Prostate gland (tissue), 2 donors: ENCODE measurements at places on chromosomes 4 and X. TPM values are rescaled to one million over a fixed set of nuclear protein-coding genes. Genes with fewer than 3 reads are reported as not detected.
A peak's percentile ranks its signal among the peaks of the same experiment; 100 is the strongest.

Gene ITIH6
- 1.0 TPM for total RNA-seq

Gene ARHGEF9
- total RNA-seq: 18.5 TPM

Gene C4orf46
- total RNA-seq: 8.1 TPM

Gene FDCSP
- not detected for total RNA-seq

Gene CT83
- 5.6 TPM for total RNA-seq

Gene RAB39B
- 3.6 TPM for total RNA-seq

Gene NSD2
- total RNA-seq: 18.0 TPM

Gene ARR3
- not detected for total RNA-seq

Gene HSFX4
- total RNA-seq: not detected

Gene NOX1
- total RNA-seq: 0.14 TPM

- no peak for DNase-seq
- H3K27ac ChIP-seq: no peak overlapping the region
- no peaks in the 10 kb centered on the region for H3K27me3 ChIP-seq
- no peaks in the 10 kb centered on the region for H3K4me1 ChIP-seq
- no peak overlapping the region for H3K4me3 ChIP-seq
Measured at GRCh38 chr4:32191961-32192360, 1471.8 kb downstream of the PCDH7 start.

DNA sequence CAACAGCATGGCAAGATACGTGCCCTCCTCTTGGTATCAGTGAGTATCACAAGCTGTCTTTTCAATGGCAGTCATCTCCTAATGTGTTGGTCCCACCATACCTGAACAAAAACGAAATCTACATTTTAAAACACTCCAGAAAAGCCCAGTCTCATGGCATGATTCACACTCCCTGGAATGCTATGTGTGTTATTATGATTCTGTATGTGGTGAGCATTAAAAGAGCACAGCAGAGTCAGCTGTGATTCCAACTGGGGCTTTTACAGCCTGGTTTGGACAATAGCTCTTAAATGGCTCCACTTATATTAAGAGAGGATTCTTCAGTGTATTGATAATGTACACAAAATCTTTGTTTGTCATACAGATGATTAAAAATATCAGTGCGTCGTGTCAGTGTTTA lies 274.1 kb upstream of the GK2 start:
- peak overlapping the region; percentile 8 for H3K27ac ChIP-seq
- DNase-seq: no peak
- no peaks in the 10 kb centered on the region for H3K4me1 ChIP-seq
- H3K4me3 ChIP-seq: no peak overlapping the region
- H3K36me3 ChIP-seq: no peaks in the 10 kb centered on the region
- no peaks in the 10 kb centered on the region for H3K27me3 ChIP-seq

GRCh38 chrX:136214551-136214950 lies 36.6 kb downstream of the MAP7D3 start:
- no peaks in the 10 kb centered on the region for H3K36me3 ChIP-seq
- no peak for DNase-seq
- H3K27ac ChIP-seq: no peak overlapping the region
- no peaks in the 10 kb centered on the region for H3K4me1 ChIP-seq
- no peaks in the 10 kb centered on the region for H3K27me3 ChIP-seq

GRCh38 chrX:108307132-108308085 lies 130.8 kb downstream of the COL4A6 start:
- H3K36me3 ChIP-seq: no peaks in the 10 kb centered on the region
- H3K27me3 ChIP-seq: no peaks in the 10 kb centered on the region
- H3K4me3 ChIP-seq: no peak overlapping the region
- no peak overlapping the region for H3K27ac ChIP-seq
- peak; percentile 30 for DNase-seq

- H3K36me3 ChIP-seq: no peaks in the 10 kb centered on the region
- H3K4me3 ChIP-seq: no peak overlapping the region
- no peaks in the 10 kb centered on the region for H3K4me1 ChIP-seq
- no peak overlapping the region for H3K27ac ChIP-seq
- no peak for DNase-seq
Measured at GRCh38 chrX:116379854-116380253, 56.6 kb upstream of the SLC6A14 start.

GRCh38 chr4:114615435-114615834 lies 16.8 kb downstream of the UGT8 start:
- H3K27ac ChIP-seq: no peak overlapping the region
- no peak overlapping the region for H3K4me3 ChIP-seq
- no peak for DNase-seq
- H3K27me3 ChIP-seq: no peaks in the 10 kb centered on the region

GRCh38 chr4:30717208-30718020 lies 2.8 kb upstream of the PCDH7 start:
- no peaks in the 10 kb centered on the region for H3K4me1 ChIP-seq
- peak; percentile 14 for DNase-seq
- H3K27ac ChIP-seq: peak overlapping the region; percentile 73

- no peak overlapping the region for H3K4me3 ChIP-seq
- peak overlapping the region; percentile 20 for H3K27ac ChIP-seq
- peak; percentile 46 for DNase-seq
- no peaks in the 10 kb centered on the region for H3K36me3 ChIP-seq
Measured at GRCh38 chr4:23877758-23878229, 12.1 kb downstream of the PPARGC1A start.

GRCh38 chrX:17441965-17442364 lies 67.0 kb downstream of the NHS start:
- H3K4me1 ChIP-seq: no peaks in the 10 kb centered on the region
- no peak overlapping the region for H3K4me3 ChIP-seq
- H3K27me3 ChIP-seq: no peaks in the 10 kb centered on the region
- no peaks in the 10 kb centered on the region for H3K36me3 ChIP-seq

DNA sequence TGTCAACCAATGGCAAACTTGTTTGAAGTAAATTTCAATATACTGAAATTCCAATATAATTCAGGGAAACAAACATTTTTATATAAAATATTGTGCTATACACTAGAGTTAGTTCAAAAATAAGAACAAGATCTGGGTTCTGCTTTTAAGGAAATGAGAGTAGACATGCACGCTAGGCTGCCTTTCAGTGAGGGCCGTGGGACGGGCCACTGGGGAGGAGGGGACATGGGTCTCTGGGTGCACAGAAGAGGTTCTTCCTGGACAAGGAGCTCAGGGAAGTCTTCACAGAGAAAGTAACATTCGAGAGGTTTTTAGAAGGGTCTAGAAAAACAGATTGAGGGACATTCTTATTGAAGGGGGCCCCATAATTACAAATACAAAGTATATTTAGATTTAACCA lies 64.4 kb downstream of the SHROOM3 start:
- no peaks in the 10 kb centered on the region for H3K27me3 ChIP-seq
- no peaks in the 10 kb centered on the region for H3K4me1 ChIP-seq
- H3K36me3 ChIP-seq: no peaks in the 10 kb centered on the region
- no peak overlapping the region for H3K4me3 ChIP-seq
- no peak for DNase-seq

DNA sequence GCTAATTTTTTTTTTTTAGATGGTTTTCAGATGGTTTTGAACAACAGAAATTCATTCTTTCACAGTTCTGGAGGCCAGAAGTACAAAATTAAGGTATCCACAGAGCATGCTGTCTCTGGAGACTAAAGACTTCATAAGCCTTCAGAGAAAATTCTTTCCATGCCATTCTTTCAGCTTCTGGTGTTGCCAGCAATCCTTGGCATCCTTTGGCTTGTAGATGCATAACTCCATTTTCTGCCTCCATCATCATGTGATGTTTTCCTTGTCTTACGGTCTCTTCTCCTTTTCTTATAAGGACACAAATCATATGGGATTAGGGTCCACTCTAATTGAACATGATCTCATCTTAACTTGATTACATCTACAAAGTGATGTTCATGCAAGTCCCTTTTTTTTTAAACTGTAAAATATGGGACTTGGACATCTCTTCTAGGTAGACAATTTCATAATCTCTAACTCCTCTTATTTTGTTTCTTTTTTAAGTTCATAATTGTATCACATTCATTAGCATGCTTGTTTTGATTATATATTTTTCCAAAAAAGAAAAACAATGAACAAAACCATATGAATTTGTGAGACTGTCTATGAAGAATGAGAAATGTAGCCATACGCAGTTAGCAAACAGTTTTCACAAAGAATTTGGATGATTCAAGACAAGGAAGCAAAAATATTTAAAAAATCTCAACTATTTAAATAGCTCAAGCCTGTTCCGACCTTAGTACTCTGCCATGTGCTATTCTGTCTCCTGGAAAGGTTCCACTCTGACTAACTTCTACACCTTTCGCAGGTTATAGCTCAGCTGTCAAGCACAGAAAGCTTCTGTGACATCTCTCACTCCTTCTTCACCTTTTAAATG lies 53.1 kb upstream of the GIMD1 start:
- DNase-seq: no peak
- no peaks in the 10 kb centered on the region for H3K27me3 ChIP-seq
- no peak overlapping the region for H3K27ac ChIP-seq
- H3K4me1 ChIP-seq: no peaks in the 10 kb centered on the region

DNA sequence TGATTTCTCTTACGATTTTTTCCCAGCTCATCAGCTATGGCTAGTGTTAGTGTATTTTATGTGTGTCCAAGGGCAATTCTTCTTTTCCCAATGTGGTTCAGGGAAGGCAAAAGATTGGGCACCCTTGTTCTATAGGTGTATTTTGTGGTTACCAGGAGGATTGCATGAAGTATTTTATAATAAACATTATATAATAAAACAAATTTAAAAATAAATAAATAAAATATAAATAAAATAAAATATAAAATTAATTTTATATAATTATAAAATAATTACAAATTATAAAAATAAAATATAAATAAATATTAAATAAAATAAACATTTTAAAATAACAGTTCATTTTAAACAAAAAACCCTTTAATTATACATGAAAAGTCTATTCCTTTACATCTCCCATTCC lies 35.6 kb upstream of the UGT2B10 start:
- no peak overlapping the region for H3K4me3 ChIP-seq
- no peaks in the 10 kb centered on the region for H3K4me1 ChIP-seq
- H3K27ac ChIP-seq: no peak overlapping the region
- DNase-seq: no peak
- no peaks in the 10 kb centered on the region for H3K36me3 ChIP-seq

- no peaks in the 10 kb centered on the region for H3K4me1 ChIP-seq
- H3K4me3 ChIP-seq: no peak overlapping the region
- H3K27me3 ChIP-seq: no peaks in the 10 kb centered on the region
- no peak overlapping the region for H3K27ac ChIP-seq
- H3K36me3 ChIP-seq: no peaks in the 10 kb centered on the region
Measured at GRCh38 chrX:65997978-65998717, 41.7 kb downstream of the VSIG4 start.

- DNase-seq: no peak
- no peaks in the 10 kb centered on the region for H3K36me3 ChIP-seq
- no peaks in the 10 kb centered on the region for H3K4me1 ChIP-seq
- no peak overlapping the region for H3K27ac ChIP-seq
- no peak overlapping the region for H3K4me3 ChIP-seq
Measured at GRCh38 chr4:53780736-53781400, 189.6 kb upstream of the LNX1 start.

GRCh38 chr4:84804136-84804535 lies 162.4 kb downstream of the WDFY3 start:
- no peaks in the 10 kb centered on the region for H3K27me3 ChIP-seq
- no peaks in the 10 kb centered on the region for H3K4me1 ChIP-seq
- H3K27ac ChIP-seq: no peak overlapping the region
- H3K4me3 ChIP-seq: no peak overlapping the region
- DNase-seq: no peak

DNA sequence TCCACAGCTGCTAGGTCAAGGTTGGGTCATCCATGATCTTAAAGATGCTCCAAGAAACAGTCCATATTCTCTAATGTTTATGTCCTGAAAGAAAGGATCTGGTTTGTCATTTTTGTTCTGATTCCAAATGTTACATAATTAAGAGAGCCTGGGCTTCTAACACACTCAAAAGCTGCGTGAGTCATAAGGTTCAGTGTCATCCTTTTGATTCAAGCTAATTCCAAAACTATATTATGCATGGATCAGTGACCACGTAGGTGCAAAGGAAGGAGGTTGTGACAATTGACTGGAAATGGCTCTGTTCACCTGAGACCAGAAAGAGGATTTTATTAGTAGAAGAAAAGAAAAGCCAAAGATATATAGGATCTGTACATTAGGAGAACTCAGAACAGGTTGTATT lies 268.7 kb upstream of the GK2 start:
- no peak overlapping the region for H3K27ac ChIP-seq
- H3K27me3 ChIP-seq: no peaks in the 10 kb centered on the region
- H3K36me3 ChIP-seq: no peaks in the 10 kb centered on the region
- no peak for DNase-seq
- no peaks in the 10 kb centered on the region for H3K4me1 ChIP-seq
- no peak overlapping the region for H3K4me3 ChIP-seq

DNA sequence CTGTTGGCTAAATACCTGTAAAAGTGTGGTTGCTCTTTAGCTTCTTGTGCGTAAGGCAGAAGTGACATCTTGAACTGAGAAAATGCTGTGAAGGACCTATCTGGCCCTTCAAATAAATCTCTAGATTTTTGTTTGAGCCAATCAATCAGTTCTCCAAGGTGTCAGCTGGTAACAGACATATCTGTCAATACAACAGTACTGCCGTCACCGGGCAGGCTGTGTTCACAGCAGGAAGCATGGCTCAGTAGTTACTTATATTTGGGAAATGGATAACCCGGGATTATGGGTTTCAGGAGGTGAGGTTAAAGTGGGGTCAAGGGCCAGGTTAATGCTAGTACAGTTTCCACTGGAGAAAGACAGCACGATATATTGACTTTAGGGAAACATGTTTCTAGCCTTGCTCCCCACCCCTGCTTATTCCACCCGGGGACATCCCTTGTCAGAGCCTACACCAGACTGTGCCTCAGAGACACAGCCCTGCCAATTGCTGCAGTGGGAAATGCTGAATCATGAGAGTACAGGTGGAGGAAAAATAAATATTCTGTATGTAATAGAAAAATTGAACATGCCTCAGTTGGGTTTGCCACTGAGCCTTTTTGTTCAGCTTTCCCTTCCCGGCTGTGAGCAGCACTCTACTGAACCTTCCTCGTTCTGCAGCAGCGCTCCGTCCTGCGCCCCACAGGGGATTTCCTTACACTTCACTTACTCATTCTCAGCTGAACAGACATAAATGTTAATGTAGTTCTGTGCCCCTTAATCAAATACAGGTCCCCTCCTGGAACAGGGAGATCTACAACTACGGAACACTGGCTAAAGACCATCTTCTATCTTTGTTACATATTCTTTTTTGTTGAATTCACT lies 121.1 kb downstream of the MGST2 start:
- DNase-seq: no peak
- H3K27ac ChIP-seq: no peak overlapping the region
- H3K36me3 ChIP-seq: no peaks in the 10 kb centered on the region
- no peaks in the 10 kb centered on the region for H3K4me1 ChIP-seq

DNA sequence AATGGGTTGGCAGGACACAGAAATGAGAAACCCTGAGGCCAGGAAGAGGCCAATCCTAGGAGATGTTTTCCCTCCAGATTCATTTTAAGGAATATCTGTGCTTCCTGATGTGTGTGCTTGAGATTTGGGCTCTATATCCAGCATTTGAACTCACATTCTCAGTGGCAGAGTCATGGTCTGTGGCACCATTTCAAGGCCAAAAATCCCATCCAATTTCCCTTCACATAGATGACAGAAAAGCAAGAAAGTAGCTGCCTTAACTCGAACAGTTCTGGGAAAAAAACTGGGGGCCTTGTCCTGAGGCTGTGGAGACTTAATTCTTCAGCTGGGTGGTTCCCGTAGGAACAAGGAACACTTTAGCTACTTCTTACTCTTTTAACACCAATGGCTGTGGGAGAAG lies 27.4 kb downstream of the TAF7L start:
- no peak overlapping the region for H3K4me3 ChIP-seq
- no peaks in the 10 kb centered on the region for H3K36me3 ChIP-seq
- no peaks in the 10 kb centered on the region for H3K4me1 ChIP-seq

- no peaks in the 10 kb centered on the region for H3K27me3 ChIP-seq
- H3K4me3 ChIP-seq: no peak overlapping the region
- DNase-seq: peak; percentile 9
- H3K4me1 ChIP-seq: no peaks in the 10 kb centered on the region
- no peak overlapping the region for H3K27ac ChIP-seq
Measured at GRCh38 chrX:102950908-102951866, 14.1 kb downstream of the RAB40AL start.
